Pulmonary artery endothelial cell (primary cell): ENCODE measurements at places on chromosomes 4 and X.
A peak's percentile ranks its signal among the peaks of the same experiment; 100 is the strongest.

GRCh38 chr4:7074426-7074825, 6.6 kb upstream of the GRPEL1 start:
- DNase-seq: no peak

- DNase-seq: no peak
Measured at GRCh38 chr4:120331486-120332370, 265.1 kb upstream of the MAD2L1 start.

DNA sequence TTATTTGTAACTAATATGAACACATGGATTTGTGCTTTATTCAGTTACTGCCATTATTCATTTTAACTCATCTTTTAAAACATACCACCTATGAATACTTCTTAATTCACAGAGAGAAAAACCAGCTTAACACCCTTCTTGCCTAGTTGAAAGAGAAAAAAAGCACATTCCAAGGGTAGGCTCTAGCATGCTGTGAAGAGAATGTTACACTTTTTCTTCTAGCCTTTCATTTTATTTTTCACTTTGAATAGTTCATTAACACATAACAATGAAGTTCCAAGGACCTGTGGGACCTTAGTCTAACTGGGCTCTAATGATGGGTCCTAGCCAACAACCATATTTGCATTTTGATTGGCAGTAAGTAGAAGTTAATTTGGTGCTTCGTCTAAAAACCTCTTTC, 279.9 kb upstream of the MAGEB2 start:
- no peak for DNase-seq

DNA sequence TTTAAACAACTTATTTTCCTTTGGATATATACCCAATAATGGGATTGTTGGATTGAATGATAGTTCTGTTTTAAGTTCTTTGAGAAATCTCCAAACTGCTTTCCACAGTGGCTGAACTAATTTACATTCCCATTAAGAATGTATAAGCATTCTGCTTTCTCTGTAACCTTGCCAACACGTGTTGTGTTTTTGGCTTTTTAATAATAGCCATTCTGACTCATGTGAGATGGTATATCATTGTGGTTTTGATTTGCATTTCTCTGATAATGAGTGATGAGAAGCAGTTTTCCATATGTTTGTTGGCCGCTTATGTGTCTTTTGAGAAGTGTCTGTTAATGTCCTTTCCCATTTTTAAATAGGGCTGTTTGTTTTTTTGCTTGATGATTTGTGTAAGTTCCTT, 155.6 kb upstream of the PITX2 start:
- no peak for DNase-seq

GRCh38 chr4:98481167-98481566, 177.2 kb downstream of the TSPAN5 start:
- DNase-seq: no peak

DNA sequence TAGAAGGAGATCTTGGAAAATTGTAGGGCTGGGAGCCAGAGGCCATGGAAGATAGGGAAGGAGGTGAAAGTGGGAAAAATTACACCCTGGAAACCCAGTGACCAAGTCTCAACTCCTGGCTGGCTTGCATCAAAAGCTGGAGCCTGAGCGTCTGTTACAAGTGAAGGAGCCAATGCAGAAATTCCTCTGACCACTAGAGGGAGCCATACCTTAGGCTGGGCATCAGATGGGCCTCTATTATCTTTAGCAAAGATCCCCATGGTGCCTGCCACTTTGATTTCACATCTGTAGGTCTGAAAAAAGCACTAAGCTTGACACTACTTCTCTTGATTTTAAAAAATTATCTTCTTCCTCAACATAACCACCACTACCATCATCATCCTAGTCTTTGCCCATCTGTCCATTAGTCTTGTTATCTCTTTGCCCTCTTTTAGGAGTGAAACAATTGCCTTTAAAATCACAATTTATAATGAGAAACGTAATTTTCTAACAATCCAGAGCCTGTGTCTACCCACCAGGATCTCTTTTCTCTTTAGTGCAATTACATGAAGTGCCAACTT, 62.9 kb downstream of the ANAPC4 start:
- peak; percentile 50 for DNase-seq

GRCh38 chr4:146428298-146428697, 93.4 kb downstream of the SLC10A7 start:
- no peak for DNase-seq

GRCh38 chrX:132718431-132718958, 229.7 kb upstream of the MBNL3 start:
- no peak for DNase-seq

DNA sequence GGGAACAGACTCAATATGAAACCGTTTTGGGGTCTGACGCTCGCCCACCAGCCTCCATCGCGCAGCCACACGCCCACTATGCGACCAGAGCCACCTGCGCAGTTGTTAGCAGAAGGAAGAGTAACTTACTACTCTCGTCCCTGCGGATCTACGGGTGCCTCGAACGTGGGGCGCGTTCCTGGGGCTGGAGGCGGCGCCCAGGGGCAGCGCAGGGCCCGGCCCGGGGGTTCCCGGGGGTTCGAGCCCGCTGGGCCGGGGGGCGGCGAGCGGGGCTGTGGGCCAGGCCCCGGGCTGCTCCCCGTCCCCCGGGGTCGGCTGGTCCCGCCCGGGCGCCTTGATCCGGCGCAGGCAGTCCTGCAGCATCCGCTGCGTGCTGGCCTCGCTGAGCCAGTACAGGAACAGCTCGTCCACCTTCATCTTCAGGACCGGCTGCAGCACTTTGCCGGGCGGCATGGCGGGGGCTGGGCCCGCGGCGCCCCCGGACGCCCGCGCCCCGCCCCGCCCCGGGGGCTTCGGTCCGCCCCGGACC, 404 bp downstream of the PPP2R3B start:
- DNase-seq: no peak

- no peak for DNase-seq
Measured at GRCh38 chr4:167109859-167110258, 124.4 kb downstream of the SPOCK3 start.

GRCh38 chr4:79623021-79623870, 215.2 kb upstream of the GK2 start:
- no peak for DNase-seq

GRCh38 chr4:63831590-63832155, 577.6 kb downstream of the TECRL start:
- no peak for DNase-seq

GRCh38 chrX:41686788-41687187, 2.0 kb upstream of the GPR34 start:
- DNase-seq: no peak

GRCh38 chr4:109559625-109559982, 442 bp upstream of the MCUB start:
- DNase-seq: no peak

DNA sequence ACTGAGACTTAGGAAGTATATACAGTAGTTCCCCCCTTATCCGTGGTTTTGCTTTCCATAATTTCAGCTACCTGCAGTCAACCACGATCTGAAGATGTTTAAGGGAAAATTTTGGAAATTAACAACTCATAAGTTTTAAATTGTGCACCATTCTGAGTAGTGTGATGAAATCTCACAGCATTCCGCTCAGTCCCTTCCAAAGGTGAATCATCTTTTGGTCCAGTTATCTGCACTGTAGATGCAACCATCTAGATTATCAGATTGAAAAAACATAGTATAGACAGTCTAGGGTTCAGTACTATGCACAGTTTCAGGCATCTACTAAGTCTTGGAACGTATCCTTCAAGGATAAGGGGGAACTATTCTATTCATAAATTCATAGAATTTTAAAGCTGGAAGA, 109.0 kb downstream of the ANXA3 start:
- no peak for DNase-seq

GRCh38 chrX:123696334-123696733, 36.5 kb downstream of the THOC2 start:
- no peak for DNase-seq

DNA sequence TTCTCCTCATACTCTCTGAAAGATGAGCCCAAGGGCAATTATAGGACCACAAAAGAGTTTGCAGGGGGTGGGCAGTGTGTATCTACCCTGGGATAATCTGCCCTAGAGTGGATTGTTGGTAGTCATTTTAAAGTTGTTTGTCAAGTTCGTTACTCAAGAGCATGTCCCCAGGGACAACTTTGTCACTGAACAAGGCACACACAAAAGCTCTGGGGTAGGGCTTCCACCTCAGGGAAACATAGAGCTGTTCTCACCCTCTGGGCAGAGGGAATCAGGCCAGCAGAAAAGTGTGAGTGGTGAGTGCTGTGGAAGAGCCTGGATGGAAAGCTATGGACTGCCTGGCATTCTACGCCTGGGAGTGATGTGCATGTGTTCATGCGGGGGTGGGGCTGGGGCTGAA, 23.3 kb upstream of the LEF1 start:
- DNase-seq: no peak

- DNase-seq: no peak
Measured at GRCh38 chrX:106952089-106952488, 31.9 kb downstream of the CLDN2 start.

GRCh38 chr4:129490516-129490915, 394.6 kb downstream of the C4orf33 start:
- DNase-seq: no peak

GRCh38 chrX:42090395-42090794, 167.0 kb upstream of the CASK start:
- DNase-seq: no peak

DNA sequence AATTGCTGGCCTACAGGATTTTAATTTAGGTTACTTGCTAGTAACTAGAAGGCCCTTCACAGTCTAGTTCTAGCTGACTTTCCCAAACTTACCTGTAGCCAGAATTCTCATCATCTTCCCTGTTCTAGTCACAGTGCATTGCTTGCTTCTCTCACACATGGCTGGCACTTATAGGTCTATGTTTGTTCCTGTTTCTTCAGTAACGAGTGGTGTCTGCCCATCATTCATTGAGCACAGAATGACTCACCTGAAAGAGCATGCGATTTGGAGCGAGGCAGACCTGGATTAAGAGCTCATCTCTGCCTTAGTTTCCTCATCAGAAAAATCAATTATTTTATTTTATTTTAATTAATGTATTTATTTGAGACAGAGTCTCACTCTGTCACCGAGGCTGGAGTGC, 201.7 kb upstream of the ANK2 start:
- DNase-seq: no peak

DNA sequence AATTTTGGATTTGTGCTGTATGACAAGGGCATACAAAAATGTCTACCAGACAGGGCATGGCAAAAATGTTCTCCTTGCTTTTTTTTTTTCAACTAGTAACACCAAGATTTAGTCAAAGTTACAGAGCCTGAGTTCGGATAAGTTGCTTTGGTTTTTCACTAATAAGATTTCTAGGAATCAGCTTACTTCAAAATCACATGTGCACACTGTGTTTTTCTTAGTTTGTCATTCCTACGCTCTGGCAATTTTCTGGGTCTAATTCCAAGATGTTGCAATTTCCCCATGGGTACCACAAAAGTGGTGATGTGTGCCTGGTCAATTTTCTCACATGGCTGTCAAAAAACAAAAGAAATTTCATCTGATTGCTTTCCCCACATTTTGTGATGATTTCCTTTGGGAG, 6.3 kb downstream of the C1QTNF7 start:
- DNase-seq: no peak

GRCh38 chr4:126916049-126916625, 716.6 kb upstream of the INTU start:
- DNase-seq: no peak

DNA sequence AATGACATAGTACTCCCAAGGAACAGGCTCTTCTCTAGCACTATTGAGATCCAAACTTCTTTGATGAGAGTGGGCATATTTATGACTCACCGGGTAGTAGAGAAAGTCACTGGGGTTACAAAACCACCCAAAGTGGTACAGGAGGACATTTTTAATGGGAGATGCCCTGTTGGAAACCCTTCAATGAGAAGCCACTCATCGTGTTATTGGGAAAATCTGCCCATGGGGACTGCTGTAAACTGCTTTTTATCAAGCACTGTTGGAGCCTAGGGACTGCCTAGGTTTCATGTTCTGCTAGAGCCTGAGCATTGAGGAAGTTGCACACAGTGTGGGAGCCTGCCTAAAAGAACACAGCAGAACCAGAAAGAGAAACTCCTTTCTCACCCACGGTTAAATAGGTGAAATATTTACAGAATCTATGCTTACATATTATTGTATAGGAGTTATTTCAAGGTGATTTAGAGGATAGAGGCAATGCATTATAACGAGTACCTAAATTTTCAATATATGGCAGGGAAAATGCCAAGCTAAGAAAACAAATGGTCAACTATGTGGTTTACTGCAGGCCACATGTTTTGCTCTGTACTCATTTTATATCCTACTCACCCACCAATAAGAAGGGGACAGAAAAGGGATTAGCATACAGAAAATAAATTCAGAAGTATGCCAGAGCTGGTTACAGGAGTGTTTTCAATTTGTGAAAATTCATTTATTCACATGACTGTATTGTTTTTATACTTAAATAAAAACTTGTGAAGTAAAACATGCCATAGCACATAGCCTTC, 559.1 kb downstream of the FSTL5 start:
- DNase-seq: no peak

DNA sequence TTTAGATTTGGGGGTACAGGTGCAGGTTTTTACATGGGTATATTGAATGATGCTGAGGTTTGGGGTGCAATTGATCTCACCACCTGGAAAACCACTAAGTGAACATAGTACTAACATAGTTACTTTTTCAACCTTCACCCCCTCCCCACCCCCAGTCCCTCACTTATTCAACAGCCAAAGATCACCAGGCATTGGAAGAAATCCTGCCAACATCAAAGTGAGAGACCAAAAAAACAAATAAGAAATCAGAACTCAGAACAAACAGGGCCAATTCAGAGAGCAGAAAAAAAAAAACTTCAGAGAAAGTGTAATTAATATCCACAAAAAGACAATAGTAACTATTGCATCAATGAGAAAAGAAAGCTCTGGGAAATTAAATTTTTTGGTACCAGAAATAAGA, 20.5 kb upstream of the LAP3 start:
- DNase-seq: no peak

DNA sequence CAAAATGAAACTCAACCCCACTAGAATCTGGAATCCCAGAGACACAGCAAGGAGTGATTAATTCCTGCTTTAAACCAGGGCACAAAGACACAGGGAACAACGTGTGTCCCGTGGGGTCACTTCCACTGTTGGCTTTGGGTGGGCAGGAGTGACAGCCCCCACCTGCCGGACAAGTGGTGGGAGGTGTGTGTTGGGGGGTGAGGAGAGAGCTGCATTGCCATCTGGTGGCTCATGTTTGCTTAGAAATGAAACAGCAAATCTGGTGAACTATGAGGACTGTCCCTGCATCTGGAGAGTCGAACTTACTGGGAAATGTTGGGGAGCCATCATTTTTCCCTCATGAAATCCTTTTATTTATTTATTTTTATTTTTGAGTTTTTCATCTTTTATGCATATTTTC, 75.9 kb upstream of the AFAP1 start:
- no peak for DNase-seq

DNA sequence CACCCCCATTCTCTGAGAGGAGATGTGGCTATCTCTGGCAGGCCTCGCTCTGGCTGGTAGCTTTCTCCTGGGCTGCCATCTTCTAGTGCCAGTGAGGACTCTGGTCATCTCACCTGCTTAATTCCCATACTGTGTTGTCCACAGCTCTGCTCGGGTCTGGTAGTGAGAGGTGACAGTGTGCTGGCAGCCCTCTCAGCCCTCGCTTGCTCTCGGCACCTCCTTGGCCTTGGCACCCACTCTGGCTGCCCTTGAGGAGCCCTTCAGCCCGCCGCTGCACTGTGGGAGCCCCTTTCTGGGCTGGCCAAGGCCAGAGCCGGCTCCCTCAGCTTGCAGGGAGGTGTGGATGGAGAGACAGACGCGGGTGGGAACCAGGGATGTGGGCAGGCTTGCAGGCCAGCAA, 52.7 kb downstream of the CPLX1 start:
- no peak for DNase-seq

GRCh38 chr4:108060164-108060563, 70.5 kb downstream of the HADH start:
- DNase-seq: no peak
